Skin of body (tissue), 3 donors: ENCODE measurements at places on chromosomes 16 and 17. TPM values are rescaled to one million over a fixed set of nuclear protein-coding genes. Genes with fewer than 3 reads are reported as not detected.
A peak's percentile ranks its signal among the peaks of the same experiment; 100 is the strongest.

GRCh38 chr17:58703137-58703915, 10.9 kb downstream of the RAD51C start:
- no peak for DNase-seq

DNA sequence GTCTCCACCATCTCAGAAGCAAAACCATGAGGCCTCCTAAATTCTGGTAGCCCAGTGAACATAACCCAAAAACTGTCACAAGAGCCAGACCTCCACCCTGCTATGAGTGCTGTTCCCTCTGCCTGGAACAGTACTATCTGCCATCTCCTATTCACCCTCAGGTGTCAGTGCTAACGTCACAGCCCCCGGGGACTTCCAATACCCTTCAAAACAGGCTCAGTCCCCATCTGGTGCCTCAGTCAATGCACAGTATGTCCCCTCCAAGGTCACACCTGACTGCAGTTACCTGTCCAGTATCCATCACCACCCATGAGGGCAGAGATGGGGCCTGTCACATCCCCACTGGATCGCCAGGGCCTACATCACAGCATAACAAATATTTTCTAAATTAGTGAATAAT, 11.5 kb downstream of the CREBBP start:
- no peak for DNase-seq

DNA sequence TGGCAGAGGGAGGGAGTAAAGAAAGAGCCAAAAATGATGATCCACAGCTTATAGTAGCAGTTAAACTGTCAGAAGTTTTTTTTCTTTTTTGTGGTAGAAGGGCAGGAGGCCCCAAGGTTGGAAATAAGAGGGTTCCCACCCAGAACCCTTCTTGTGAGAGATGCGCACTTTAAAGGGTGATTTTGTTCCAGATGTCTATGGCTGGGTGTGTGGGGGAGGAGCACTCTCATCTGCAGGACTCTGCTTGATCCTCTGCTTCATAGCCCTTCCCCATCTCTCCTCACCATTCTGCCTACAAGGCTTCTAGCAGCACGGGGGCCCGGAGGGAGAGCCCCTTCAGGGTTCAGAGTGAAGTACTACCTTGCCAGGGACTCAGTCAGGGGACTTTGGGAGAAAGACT, 6.4 kb downstream of the ATXN1L start:
- DNase-seq, result no peak

DNA sequence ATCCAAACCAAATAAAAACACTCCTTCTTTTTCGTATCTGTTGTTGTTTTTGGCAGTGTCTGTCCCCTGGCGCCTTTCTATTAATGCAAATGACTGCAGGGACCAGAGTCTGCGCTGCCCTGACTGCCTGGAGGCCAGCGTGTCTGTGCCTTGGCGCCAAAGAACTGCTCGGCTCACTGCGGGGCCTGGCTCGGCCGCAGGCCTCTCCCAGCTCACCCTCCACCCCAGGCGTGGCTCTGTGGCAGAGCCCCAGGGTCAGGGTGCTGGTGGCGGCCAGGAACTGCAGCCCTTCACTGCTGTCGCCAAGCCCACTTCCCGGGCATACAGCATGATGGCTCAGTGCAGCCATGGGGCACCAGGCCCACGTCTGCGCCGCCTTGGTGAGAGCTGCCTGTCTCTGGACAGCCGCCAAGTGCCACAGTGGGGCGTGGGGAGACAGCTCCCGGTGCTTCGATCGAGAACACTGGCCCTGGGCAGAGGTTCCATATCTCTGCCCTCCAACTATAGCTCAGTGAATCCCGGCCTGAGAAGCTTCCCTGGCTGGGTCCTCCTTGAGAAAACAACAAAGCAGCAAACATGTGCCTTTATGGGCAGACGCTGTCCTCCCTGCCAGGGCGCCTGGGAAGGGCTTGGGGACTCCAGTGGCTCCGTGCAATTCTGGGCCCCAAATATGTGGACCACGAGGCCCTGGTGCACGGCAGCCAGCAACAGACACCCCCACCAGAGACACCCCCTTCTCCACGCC, 11.1 kb downstream of the CANT1 start:
- no peak for DNase-seq

GRCh38 chr16:85616607-85617321, 3.6 kb downstream of the GSE1 start:
- no peak for DNase-seq

GRCh38 chr16:87057211-87057881, 259.8 kb downstream of the C16orf95 start:
- no peak for DNase-seq

DNA sequence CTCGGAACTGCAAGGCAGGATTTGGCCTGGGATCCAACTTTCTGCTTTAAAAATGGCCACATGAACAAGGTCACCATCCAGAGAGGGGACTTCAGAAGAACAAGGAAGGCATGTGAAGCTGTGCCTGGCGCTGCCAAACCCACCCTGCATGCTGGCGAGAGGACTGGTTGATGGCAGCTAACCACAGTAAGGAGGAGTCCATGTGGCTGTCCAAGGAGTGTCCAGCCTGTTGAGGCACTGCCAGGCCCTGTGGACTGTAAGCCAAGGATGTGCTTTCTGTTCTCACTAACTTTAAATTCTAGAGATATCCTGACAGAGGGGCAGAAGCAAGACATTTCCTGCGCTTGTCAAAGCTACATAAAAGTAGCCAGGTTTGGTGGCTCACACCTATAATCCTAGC, 40.4 kb downstream of the CDK5R1 start:
- no peak for DNase-seq

- no peak for DNase-seq
These were observed 17.7 kb downstream of the NT5M start for GRCh38 chr17:17320911-17321220.

Gene ZNF750
- 31.3 TPM for total RNA-seq

DNA sequence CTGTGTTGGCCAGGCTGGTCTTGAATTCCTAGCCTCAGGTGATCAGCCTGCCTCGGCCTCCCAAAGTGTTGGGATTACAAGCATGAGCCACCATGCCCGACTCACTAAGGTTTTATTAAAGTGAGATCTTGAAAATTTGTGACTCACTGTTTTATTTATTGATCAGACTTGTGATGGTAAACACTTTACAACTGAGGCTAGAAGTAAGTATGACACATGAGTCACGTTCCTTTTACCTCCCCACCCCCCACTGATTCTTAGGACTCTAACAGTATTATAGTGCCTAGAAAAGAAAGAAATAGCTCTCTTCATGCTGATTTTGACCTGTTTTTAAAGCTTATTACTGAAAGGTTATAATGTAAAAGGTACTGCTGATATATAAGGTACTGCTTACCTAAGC, 160.6 kb downstream of the TANC2 start:
- no peak for DNase-seq

GRCh38 chr17:45086865-45087503, 25.9 kb downstream of the NMT1 start:
- DNase-seq, result no peak

GRCh38 chr16:66516808-66517585, 32.9 kb downstream of the TK2 start:
- DNase-seq, result peak; percentile 91

DNA sequence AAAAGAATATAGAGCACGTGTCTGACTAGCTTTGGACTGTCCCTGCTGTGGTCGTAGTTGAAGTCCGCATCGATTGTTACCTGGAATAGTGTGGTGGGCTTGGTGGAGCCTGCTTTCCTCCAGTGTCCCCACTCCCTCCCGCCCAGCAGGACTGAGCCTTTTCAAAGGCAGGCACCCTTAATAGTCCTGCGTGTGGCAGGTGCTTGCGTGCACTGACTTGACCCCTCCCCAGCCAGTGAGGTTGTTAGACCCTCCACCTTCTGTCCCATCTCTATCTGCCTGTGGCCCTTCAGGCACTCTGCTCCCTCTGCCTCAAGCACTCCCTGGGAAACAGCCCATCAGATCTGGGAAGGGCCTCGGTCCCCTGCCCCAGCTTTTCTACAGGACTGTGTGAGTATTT, 36.6 kb downstream of the TMEM11 start:
- no peak for DNase-seq

DNA sequence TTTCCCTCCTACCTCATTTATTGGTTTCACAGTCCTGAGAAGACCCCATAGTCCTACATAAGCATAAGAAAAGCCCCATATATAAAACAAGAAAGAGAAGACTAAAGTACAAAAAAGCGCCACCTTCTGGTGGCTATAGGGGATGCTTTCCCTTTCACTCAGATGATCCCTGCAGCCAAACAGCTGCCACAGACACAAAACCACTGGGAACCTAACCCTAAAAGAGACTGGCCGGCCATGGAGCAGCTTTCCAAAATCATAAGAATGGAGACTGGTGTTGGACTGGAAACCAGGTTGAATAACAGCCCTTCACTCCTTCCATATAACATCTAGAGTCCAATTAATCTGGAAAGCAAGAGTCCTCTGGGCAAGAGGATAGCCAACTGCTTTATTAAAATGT, 11.4 kb downstream of the DYNC1LI2 start:
- DNase-seq, result no peak

DNA sequence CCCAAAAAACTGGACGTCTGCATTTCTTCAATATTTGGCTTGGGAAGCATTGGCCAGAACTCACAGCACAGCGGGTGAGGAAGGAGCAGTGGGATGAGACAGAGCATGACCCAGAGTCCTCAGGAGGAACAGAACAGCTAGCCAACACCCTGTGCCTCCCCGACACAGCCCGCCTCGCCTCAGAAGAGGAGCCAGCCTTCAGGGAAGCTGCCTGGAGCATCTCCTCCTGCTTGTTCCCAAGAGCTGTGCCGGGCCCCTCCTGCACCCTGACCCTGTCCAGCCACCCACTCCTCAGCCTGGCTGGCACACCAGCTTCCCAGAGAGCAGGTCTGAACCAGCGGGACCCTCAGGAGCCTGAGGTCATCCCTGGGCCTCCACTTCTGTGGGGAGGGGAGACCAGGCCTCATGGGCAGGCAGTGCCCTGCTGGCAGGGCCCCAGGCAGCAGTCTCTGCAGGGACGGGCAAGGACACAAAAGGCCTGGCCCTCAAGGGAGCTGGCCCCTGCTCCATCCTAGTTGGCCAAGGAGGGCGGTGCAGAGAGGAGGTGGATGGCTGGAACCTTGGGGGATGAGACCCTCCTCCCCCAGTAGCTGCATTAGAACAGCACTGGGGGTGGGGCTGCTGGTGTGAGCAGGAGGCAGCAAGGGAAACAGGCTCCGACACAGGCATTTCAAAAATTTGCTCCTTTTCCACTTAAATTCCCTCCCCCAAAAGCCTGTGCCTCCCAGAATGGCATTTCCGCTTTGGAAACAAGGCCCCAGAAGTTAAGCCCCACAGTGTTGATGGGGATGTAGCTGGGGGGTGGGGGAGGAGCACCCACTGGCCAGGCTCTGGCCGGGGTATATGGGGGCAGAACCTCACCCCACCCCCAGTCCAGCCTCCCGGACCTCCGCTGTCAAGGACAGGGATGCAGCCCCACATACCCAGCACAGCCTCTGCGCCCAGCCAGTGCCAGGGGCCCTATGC, 1.8 kb upstream of the BCAR1 start:
- DNase-seq, result no peak

DNA sequence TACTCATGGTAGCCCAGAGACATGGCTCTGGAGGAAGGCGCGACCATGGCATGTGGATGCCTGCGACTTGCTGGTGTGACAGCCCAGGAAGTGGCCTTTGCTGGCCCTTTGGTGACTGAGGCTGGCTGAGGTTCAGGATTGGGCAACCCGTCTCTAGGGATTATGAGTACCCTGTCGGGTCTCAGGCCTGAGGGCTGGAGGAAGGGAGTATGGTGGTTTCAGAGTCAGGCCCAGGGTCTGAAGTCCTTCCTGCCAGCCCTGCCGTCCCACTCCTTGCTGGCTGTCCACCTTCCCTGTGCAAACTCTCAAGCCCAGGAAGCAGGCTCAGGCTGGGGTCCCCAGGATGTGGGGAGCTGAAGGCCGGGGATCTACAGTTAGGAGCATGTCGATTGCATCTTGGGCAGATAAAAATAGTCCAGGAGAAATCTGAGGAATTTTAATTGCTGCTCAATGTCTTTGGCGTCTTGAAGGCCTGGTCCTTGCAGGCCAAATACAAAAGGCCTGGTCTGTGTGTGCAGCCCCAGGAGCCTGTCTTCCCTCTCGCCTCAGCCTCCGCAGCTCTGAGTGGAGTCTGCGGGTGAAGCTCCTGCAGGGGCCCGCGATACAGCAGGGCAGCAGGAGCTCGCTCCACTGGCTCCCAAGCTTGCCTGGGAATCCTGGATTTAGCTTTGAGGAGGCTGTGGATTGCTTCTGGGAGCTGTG, 52.5 kb downstream of the NKD1 start:
- DNase-seq, result no peak

GRCh38 chr16:49463529-49463928, 89.9 kb downstream of the C16orf78 start:
- DNase-seq, result no peak

DNA sequence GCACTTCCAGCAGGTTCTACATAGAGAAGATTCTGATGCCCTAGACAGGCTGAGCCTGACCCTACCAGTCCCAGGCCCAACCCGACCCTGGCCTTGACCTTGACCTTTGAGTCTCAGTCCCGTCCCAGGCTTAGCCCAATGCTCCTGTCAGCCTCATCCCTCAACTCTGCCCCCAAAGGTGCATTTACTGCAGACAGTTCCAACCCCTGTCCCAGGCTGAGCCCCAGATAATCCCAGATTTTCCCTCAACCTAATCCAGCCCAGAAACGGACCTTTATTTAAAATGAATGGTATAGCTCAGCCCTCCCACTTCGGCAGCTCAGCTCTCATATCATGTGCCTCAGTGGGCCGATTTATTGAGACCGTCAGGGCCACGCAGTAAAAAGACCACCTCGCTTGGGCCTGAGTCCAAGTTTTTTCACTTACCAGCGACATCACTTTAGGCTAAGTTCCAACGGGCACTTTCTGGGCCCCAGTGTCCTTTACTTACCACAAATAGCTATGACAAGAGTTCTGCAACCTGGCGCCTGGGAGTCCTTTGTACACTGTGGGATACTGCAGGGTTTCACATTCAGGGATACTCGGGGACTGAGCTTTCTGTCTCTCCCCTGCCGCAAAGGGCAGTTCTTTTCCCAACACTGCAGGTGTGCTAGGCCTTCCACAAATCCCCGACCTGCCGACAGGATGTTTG, 89.5 kb downstream of the WSCD1 start:
- DNase-seq, result no peak

Gene ANKFN1
- total RNA-seq, result 5.5 TPM

- DNase-seq, result no peak
These were observed 212.9 kb upstream of the FOXF1 start for GRCh38 chr16:86297391-86297790.
